Immature natural killer cell (primary cell): ENCODE measurements at places on chromosomes 4 and X. TPM values are rescaled to one million over a fixed set of nuclear protein-coding genes. Genes with fewer than 3 reads are reported as not detected.
A peak's percentile ranks its signal among the peaks of the same experiment; 100 is the strongest.

DNA sequence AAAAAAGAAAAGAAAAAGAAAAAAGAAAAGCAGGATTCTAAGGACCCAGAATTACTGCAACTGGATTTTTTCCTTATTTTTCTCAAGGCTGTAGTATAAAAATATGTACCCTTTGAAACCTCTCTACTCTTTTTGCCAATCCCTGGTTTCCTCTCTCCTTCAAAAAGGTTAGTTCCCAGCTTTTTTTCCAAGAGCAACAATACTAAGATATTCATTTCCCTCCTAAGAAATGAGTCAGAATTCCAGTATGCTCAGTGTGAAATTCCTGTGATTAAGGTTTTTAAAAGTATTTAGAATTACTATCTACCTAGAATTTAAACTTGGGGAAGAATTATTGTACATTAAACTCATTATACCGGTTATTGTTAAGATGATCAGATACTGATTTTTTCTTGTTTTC lies 22.0 kb downstream of the SMIM14 start:
- no peaks in the 10 kb centered on the region for H3K4me1 ChIP-seq
- no peak for DNase-seq
- H3K27me3 ChIP-seq = no peaks in the 10 kb centered on the region

DNA sequence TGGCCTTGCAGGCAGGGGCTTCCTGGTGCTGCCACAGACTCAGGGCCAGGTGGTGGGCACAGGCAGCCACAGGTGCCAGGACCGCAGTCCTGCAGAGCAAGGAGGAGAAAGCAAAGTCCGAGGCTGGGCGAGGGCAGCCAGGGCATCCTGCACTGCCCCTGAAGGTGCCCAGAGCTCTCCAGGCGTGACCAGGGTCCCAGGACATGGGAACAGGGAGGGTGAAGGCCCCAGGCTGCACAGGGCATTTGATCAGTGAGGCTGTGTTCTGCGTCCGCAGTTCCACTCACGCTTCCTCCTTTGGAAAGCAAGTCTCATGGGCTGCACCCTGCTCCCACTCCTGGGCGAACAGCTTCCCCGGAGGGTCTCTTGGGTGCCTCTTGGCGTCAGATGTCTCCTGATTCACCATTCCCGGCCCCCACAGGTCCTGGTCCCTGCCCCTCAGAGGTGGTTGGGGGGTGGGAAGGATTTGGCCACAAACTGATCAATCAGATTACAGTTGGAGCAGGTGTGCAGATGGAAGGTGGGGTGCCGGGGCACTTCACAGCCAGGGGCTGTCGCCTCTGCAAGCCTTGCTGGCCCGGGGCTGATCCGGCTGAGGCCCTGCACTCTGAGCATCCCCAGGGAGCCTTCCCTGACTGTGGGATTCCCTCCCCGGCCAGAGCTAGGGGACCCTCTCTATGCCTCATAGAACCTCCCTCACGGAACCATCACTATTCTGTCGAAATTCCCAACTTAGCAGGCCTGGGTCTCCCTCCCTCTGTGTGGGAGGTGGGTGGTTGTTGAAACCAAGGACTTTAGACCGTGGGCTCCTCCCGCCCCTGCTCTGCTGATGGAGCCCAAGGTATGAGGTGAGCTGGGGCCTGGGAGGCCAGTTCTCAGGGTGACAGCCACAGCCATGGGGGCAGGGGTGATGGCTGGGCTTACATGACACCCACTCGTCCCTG lies 3.3 kb downstream of the SH3TC1 start:
- peaks cover 5% of the 10 kb centered on the region for H3K36me3 ChIP-seq
- peaks cover 7% of the 10 kb centered on the region for H3K27me3 ChIP-seq
- peaks cover 53% of the 10 kb centered on the region for H3K4me1 ChIP-seq
- no peak overlapping the region for H3K4me3 ChIP-seq

- peaks cover 9% of the 10 kb centered on the region for H3K27me3 ChIP-seq
- H3K4me3 ChIP-seq = peak overlapping the region; percentile 42
- DNase-seq = no peak
- H3K4me1 ChIP-seq = peaks cover 18% of the 10 kb centered on the region
- no peaks in the 10 kb centered on the region for H3K36me3 ChIP-seq
Observed at GRCh38 chr4:38503689-38504395, 160.2 kb upstream of the KLF3 start.

DNA sequence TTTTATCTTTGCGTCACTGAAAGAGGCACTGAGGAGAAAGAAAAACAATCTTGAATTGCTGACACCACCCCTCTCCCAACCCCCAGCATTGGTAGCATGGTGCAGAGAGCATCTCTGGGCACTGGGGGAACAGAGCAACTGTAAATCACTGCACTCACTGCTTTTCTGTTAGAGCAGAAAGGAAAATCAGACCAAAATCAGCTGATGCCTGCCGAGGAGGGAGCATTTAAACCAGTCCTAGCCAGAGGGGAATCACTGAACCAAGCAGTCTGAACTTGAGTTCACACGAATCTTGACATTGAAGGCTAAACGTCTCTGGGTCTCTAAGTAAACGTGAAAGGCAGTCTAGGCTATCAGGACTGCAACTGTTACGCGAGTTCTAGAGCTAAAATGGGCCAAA lies 205.8 kb downstream of the SPANXN4 start:
- H3K27ac ChIP-seq = no peak overlapping the region
- no peaks in the 10 kb centered on the region for H3K4me1 ChIP-seq
- DNase-seq = no peak
- no peaks in the 10 kb centered on the region for H3K36me3 ChIP-seq
- H3K4me3 ChIP-seq = no peak overlapping the region
- peaks cover 4% of the 10 kb centered on the region for H3K27me3 ChIP-seq

Gene OCRL
- not detected for polyA plus RNA-seq

- no peak for DNase-seq
- H3K4me1 ChIP-seq = no peaks in the 10 kb centered on the region
- H3K36me3 ChIP-seq = no peaks in the 10 kb centered on the region
- no peak overlapping the region for H3K27ac ChIP-seq
Observed at GRCh38 chrX:123425471-123425870, 241.4 kb downstream of the GRIA3 start.

Gene MAP3K15
- polyA plus RNA-seq = not detected
